ENCODE measurements at places on chromosomes 16 and 17. TPM values are rescaled to one million over a fixed set of nuclear protein-coding genes. Genes with fewer than 3 reads are reported as not detected.

DNA sequence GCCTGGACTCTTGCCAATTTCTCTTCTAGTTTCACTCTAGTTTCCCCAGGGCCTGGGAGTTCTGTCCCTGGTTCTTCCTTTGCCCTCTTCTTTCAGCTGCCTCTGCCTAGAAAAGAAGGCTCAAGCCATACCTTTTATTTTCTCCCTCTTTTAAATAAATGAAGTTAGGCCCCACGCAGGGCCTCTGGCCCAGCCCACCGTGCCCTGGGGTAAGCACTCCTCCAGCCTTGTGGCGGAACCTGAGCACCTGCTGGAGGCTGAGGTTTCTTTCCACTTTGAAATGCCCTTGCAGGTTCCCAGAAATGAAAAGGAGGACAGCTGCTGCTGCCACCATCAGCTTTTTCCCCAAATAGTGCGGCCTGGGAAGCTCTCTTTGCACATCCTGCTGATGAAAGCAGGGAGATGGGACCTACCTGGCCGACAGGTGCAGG lies 139.4 kb downstream of the CCDC182 start:
- no peaks in the 10 kb centered on the region for H3K36me3 ChIP-seq
- peak overlapping the region; percentile 54 for H3K27ac ChIP-seq
- no peak for DNase-seq
- H3K27me3 ChIP-seq, result no peaks in the 10 kb centered on the region

GRCh38 chr17:48013876-48014594 lies 23.6 kb downstream of the COPZ2 start:
- peaks cover 22% of the 10 kb centered on the region for H3K27me3 ChIP-seq
- no peaks in the 10 kb centered on the region for H3K4me1 ChIP-seq
- no peak for DNase-seq
- H3K27ac ChIP-seq, result no peak overlapping the region
- no peaks in the 10 kb centered on the region for H3K36me3 ChIP-seq

- no peak overlapping the region for H3K27ac ChIP-seq
- H3K27me3 ChIP-seq, result no peaks in the 10 kb centered on the region
- DNase-seq, result no peak
Measured at GRCh38 chr16:11734025-11734652, 8.5 kb downstream of the TXNDC11 start.

GRCh38 chr16:11303405-11304138 lies 22.4 kb upstream of the PRM1 start:
- no peaks in the 10 kb centered on the region for H3K27me3 ChIP-seq
- DNase-seq, result no peak
- no peaks in the 10 kb centered on the region for H3K4me1 ChIP-seq
- no peaks in the 10 kb centered on the region for H3K36me3 ChIP-seq
- H3K4me3 ChIP-seq, result no peak overlapping the region
- H3K27ac ChIP-seq, result no peak overlapping the region

DNA sequence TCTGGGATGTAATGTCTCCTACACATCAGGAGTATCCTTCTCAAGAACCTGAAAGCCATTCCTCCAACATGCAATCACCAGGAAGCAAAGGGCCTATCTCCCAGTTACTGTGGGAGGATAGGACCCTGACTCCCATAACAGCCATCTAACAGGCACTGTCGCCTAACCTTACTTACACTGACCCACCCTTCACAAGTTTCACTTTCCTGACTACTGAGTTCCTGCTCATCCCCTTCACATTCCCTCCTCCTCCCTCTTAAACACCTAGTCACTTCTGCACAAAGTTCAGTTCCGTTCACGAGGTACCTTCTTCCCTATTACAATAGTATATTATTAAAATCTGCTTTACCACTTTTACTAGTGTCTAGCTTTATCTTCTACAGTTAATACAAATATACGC lies 1.3 kb downstream of the C17orf67 start:
- no peaks in the 10 kb centered on the region for H3K36me3 ChIP-seq
- DNase-seq, result no peak
- H3K27ac ChIP-seq, result no peak overlapping the region
- peaks cover 40% of the 10 kb centered on the region for H3K4me1 ChIP-seq

- no peaks in the 10 kb centered on the region for H3K36me3 ChIP-seq
- no peaks in the 10 kb centered on the region for H3K4me1 ChIP-seq
- DNase-seq, result peak; percentile 86
- H3K27ac ChIP-seq, result peak overlapping the region; percentile 2
- no peaks in the 10 kb centered on the region for H3K27me3 ChIP-seq
Measured at GRCh38 chr17:62819511-62820221, 11.6 kb upstream of the MARCHF10 start.

- H3K4me3 ChIP-seq, result no peak overlapping the region
- peaks cover under 1% of the 10 kb centered on the region for H3K27me3 ChIP-seq
- no peak overlapping the region for H3K27ac ChIP-seq
- peaks cover 16% of the 10 kb centered on the region for H3K4me1 ChIP-seq
Measured at GRCh38 chr17:66959641-66960375, 4.7 kb upstream of the CACNG4 start.

DNA sequence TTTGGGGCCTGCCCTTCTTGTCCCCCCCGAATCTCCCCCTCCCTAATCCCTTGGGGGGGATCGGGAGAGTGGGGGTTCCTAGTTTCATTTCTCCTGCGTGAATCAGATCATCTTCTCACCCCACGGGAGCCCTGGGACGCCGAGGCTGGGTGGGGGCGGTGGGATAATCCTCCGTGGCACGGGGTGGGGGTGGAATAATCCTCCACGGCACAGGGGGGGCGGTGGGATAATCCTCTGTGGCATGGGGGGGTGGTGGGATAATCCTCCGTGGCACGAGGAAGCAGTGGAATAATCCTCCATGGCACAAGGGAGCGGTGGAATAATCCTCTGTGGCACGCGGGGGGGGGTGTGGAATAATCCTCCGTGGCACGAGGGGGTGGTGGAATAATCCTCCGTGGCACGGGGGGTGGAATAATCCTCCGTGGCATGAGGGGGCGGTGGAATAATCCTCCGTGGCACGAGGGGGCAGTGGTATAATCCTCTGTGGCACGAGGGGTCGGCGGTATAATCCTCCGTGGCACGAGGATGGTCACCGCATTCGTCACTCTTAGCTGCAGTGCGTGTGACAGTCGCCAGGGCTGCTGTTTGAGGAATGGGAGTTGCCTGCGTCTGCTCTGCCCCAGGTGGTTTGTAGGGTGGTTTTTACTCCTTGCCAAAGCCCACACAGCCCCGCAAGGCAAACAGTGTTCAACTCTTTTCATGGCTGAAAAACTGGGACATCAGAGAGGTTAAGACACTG lies 156.9 kb downstream of the LAT start:
- peak; percentile 38 for DNase-seq
- peak overlapping the region; percentile 41 for H3K27ac ChIP-seq
- no peaks in the 10 kb centered on the region for H3K4me1 ChIP-seq
- H3K27me3 ChIP-seq, result no peaks in the 10 kb centered on the region
- no peak overlapping the region for H3K4me3 ChIP-seq

GRCh38 chr17:38746004-38746848 lies 1.9 kb downstream of the PCGF2 start:
- DNase-seq, result no peak
- peak overlapping the region; percentile 82 for H3K4me3 ChIP-seq
- H3K4me1 ChIP-seq, result peaks cover 63% of the 10 kb centered on the region
- H3K27me3 ChIP-seq, result no peaks in the 10 kb centered on the region
- no peaks in the 10 kb centered on the region for H3K36me3 ChIP-seq

GRCh38 chr17:80883831-80884735 lies 107.6 kb upstream of the CHMP6 start:
- DNase-seq, result peak; percentile 58
- no peak overlapping the region for H3K4me3 ChIP-seq
- no peaks in the 10 kb centered on the region for H3K4me1 ChIP-seq
- peaks cover 24% of the 10 kb centered on the region for H3K36me3 ChIP-seq

DNA sequence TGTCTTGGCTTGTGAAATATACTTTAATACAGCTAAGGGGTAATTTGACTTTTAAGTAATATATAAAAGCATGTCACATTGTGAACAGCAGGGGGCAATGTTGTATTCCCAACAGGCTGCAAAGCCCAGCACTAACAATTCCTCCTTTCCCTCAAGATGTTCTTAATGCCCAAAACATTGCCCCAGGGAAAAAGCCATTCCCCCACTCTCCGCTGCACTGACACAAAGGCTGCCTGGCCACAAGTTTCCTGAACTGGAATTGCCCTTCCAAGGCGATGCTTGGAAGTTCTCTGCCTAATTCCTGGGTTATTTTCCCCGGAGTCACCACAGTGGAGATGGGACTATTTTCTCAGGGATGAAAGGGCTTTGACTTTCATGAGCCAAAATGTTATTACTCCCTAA lies 27.2 kb downstream of the CLEC16A start:
- no peaks in the 10 kb centered on the region for H3K27me3 ChIP-seq
- H3K27ac ChIP-seq, result no peak overlapping the region
- DNase-seq, result peak; percentile 76
- no peaks in the 10 kb centered on the region for H3K36me3 ChIP-seq
- H3K4me1 ChIP-seq, result peaks cover 3% of the 10 kb centered on the region

DNA sequence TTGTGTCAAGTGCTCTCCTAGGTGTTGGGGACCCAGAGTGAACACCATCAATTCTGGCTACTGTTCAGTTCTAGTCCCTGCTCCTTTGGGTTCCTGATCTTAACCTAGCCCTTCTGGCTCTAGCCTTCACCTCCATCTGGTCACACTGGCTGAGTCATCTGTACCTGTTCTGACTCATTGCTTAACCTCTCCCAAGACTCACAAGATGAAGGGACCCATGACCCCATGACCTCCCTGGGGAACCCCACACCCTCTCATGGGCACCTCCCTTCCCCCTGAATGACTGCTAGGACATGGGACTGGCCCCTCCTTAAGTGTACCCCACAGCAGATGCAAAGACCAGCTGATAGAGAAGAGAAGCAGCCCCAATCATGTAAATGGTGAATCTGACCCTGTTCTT lies 345.8 kb upstream of the CDH5 start:
- no peaks in the 10 kb centered on the region for H3K4me1 ChIP-seq
- no peaks in the 10 kb centered on the region for H3K36me3 ChIP-seq
- H3K4me3 ChIP-seq, result no peak overlapping the region
- DNase-seq, result no peak

DNA sequence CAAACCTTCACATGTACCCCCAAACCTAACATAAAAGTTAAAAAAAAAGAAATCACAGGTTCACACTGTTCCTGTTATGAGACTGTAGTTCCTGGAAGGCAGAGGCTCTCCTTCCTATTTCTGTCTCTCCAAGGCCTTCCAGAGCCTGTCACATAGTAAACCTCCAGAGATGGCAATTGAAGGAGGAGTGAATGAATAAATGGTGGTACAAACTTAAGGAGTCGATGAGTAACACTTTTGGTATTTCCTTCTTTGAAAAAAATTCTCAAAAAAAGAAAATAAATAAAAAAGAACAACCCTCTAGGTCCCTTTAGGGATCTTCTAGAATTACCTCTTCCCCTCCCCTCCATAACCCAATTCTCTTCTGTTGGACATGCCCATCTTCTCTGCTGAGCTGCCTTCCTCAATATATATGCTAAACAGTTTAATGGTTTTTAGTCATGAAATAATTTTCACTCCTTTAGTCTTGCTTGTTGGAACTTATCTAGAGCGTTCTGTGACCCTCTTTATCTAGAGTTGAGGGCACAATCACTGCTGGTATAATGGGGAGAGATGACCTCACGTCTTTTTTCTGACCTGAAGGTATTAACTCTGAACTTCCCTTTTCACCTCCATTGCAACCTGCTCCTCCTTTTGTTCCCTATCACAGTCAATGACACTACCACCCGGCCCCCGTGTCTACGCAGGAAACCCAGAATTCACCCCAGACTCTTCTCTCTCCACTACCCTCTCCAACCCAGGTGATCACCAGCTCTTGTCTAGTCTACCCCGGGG lies 1.7 kb upstream of the TAF15 start:
- no peak for DNase-seq
- H3K27ac ChIP-seq, result no peak overlapping the region
- H3K27me3 ChIP-seq, result no peaks in the 10 kb centered on the region
- no peak overlapping the region for H3K4me3 ChIP-seq
- H3K4me1 ChIP-seq, result no peaks in the 10 kb centered on the region

GRCh38 chr17:29070308-29070707 lies 27.4 kb downstream of the PIPOX start:
- H3K27ac ChIP-seq, result no peak overlapping the region
- DNase-seq, result no peak
- H3K4me1 ChIP-seq, result no peaks in the 10 kb centered on the region
- no peaks in the 10 kb centered on the region for H3K27me3 ChIP-seq
- no peak overlapping the region for H3K4me3 ChIP-seq

DNA sequence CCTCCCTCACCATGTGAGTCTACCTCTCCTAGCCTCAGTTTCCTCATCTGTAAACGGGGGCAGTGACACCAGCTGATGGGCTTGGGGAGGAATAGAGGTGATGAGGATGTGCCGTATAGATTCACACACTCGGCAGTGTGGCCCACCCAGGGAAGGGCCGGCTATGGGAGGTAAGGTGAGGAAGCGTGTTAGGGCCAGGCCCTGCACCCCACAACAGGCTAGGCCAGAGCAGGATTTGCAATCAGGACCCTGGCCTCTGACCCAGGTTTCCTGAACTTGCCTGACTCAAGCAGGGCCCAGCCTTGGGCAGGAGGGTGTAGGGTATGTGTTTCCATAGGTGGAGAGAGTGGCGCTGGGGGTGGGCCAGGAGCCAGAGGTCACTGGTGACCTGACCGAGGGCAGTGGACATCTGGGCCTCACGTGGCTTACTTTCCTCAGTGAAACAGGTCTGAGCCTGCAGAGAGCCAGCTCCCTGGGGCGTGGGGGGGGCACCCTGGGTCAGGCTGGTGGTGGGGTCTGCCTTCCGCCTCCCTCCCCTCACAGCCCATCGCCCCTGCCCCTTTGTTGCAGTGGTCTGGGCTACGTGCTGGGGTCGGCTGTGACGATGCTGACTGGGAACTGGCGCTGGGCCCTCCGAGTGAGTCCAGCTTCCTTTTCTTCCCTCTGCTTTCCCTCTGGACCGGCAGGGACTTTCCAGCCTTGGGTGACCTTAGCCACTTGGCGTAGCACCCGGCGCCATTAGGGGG lies 12.8 kb downstream of the SPNS3 start:
- H3K36me3 ChIP-seq, result no peaks in the 10 kb centered on the region
- no peak for DNase-seq
- no peak overlapping the region for H3K4me3 ChIP-seq
- H3K4me1 ChIP-seq, result no peaks in the 10 kb centered on the region
- H3K27ac ChIP-seq, result no peak overlapping the region

- peaks cover 27% of the 10 kb centered on the region for H3K36me3 ChIP-seq
- H3K27ac ChIP-seq, result no peak overlapping the region
- DNase-seq, result no peak
Measured at GRCh38 chr16:67934306-67935100, 2.1 kb downstream of the PSMB10 start.

- no peak overlapping the region for H3K27ac ChIP-seq
- H3K4me1 ChIP-seq, result no peaks in the 10 kb centered on the region
- DNase-seq, result no peak
- no peaks in the 10 kb centered on the region for H3K27me3 ChIP-seq
- H3K36me3 ChIP-seq, result no peaks in the 10 kb centered on the region
- no peak overlapping the region for H3K4me3 ChIP-seq
Measured at GRCh38 chr17:69179227-69179952, 37.7 kb upstream of the ABCA6 start.

The RPA1 gene
- total RNA-seq, result 31.6 TPM

The KCNJ18 gene
- not detected for total RNA-seq

The CCDC40 gene
- total RNA-seq, result 5.3 TPM

The LRRC46 gene
- total RNA-seq, result 0.28 TPM

The ANKRD40 gene
- total RNA-seq, result 76.3 TPM

The MPP3 gene
- total RNA-seq, result 5.4 TPM

The TM4SF5 gene
- not detected for total RNA-seq

The TPSG1 gene
- 1.4 TPM for total RNA-seq

The NPIPA2 gene
- 3.8 TPM for total RNA-seq

The ANKRD40CL gene
- total RNA-seq, result not detected

The SYT17 gene
- 2.5 TPM for total RNA-seq

The SEZ6L2 gene
- 1.8 TPM for total RNA-seq

The MFAP4 gene
- 192 TPM for total RNA-seq
